ENCODE measurements at places on chromosomes 13 and 19. TPM values are rescaled to one million over a fixed set of nuclear protein-coding genes. Genes with fewer than 3 reads are reported as not detected.

CCDC61 gene
- 9.8 TPM for total RNA-seq

SLC27A1 gene
- 36.5 TPM for total RNA-seq

SIGLEC12 gene
- total RNA-seq: 1.9 TPM

- DNase-seq: peak; percentile 84
These were observed 47.4 kb downstream of the SOX1 start for GRCh38 chr13:112114391-112114790.

GRCh38 chr19:31976775-31977536, 368.5 kb upstream of the ZNF507 start:
- no peak for DNase-seq

DNA sequence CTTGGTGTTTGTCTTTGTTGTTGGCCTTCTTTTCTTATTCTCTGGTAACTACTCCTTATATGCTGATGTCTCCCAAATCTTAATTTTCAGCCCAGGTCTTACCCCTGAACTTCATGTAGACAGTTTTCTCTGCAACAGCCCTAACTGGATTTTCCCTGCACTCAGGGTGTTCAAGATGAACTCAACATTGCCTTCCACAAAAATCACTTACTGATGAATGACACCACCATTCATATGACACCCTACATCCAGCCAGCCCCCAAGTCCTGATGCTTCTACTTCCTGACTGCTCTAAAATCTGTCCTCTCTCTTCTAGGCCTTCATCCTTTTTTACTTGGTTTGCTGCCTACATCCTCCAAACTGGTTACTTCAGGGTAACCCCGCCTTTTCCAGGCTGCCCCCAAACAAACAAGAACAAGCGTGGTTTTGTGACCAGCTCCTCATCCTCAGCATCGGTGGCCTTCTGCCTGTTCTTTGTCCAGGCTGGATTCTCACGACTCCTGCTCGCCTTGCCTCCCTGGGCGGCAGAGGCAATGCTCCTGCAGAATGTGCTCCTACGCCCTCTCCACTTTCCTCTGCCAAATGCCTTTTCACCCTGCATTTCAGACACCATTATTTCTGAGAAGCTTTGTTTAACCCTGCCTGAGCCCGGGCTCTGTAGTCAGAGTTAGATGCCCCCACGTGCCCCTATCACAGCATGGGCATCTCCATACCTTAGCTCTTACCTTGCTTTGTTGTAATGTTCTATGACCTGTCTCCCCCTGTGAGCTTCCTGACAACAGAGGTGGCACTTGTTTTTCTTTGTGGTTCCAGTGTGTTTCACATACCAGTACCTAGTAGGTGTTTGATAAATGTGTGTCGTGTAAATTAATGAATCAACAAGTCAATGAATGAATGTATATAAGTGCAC, 61.8 kb downstream of the WDFY2 start:
- DNase-seq: no peak

- DNase-seq: no peak
These were observed 33.3 kb upstream of the MYCBP2 start for GRCh38 chr13:77360032-77360685.

GRCh38 chr13:106382534-106382933, 152.9 kb downstream of the EFNB2 start:
- DNase-seq: no peak

- DNase-seq: no peak
These were observed 78.6 kb downstream of the DCT start for GRCh38 chr13:94400874-94401273.

DNA sequence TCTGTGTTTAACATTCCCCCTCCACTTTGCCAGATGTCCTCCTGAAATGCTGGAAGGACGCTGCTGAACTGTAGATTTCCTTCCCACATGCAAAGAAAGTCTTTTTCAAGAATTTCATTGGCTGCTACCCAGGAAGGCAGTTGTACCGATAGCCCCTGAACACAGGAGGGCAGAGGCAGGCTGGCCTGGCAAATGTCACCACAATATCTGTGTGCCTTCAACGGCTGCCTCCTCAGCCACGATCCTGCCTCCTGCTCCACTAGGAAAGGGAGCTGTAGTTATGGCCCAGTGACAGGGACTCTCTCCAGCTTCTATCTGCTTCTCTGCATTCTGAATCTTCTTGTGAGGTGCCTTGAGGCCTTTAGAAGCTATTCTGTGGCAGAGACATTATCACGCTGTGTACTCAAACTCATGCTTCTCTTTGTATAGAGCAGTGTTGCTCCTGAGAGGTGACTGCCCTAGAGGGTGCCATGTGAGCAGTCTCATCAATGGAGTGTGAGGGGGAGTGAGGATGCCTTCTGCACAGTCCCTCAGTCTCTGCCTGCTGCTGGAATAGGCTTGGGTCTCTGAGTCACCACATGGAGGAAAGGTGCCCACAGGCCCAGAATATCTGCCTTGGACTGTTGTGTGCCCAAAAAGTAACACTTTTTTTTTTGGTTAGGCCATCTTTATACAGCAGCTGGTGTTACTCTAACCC, 279.8 kb downstream of the DNAJC15 start:
- no peak for DNase-seq

DNA sequence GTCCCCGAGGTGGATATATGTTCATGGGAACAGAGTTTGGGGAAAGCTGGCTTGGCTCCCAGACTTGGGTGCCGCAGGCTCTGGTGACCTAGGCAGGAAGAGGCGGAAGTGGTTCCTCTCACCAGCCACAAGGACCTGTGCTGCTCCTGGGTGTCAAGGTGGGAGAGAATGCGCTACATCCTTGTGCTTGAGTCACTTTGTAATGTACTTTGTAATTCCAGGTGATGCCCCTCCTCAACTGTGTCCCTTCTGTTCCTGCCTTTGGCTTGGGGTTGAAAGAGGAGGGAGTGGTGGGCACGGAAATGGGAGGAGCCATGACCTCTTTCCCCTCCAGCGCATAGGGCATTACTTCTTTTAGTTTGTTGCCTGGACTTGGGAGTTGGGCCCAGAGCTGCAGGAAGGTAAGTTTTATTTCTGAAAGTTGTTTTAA, 10.9 kb downstream of the GARRE1 start:
- no peak for DNase-seq

DNA sequence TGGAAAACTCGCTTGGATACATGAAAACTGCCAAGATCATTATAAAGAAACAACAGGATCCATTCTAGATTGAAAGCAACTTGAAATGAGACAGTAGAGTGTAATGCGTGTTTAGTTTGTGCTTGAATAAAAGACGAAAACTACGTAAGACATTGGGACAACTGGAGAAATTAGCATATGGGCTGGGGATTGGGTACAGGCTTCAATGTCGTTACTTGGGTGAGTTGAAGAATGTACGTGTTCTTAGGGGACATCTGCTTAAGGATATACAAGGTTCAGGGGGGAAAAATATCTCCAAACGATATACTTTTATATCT, 471 bp upstream of the ERVK3-1 start:
- no peak for DNase-seq

All from mesenteric fat pad (tissue), 1 donor.